ENCODE measurements at places on chromosomes 11 and 22.

DNA sequence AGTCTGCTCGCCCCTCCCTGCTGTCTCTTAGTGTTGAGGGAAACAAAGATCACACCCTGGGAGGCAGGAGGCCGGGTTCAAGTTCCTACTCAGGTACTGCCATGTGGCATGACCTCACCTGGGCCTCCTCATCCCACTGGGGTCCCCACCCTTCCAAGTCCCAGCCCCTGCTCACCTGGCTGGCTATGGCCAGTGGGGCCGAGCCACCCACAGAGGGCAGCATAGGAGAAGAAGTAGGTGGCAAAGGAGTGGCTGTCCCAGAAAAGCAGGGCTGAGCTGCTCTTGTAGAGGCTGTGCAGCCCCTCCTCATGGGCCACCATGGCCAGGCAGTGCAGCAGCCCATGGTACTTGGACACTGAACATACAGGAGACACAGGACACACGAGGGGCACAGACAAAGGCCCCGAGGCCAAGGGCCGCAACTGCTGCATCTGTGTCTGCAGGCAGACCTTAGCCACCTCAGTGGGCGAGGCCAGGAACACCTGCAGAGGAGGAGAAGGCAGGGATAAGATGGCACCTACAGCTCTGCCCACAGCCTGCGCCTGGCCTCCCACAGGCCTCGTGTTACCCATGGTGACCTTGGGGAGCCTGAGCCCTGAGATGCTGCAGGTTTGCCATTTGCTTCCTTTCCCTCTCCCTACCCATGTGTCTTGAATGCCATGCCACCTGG lies 50.6 kb upstream of the MPEG1 start:
- DNase-seq: peak; percentile 84

DNA sequence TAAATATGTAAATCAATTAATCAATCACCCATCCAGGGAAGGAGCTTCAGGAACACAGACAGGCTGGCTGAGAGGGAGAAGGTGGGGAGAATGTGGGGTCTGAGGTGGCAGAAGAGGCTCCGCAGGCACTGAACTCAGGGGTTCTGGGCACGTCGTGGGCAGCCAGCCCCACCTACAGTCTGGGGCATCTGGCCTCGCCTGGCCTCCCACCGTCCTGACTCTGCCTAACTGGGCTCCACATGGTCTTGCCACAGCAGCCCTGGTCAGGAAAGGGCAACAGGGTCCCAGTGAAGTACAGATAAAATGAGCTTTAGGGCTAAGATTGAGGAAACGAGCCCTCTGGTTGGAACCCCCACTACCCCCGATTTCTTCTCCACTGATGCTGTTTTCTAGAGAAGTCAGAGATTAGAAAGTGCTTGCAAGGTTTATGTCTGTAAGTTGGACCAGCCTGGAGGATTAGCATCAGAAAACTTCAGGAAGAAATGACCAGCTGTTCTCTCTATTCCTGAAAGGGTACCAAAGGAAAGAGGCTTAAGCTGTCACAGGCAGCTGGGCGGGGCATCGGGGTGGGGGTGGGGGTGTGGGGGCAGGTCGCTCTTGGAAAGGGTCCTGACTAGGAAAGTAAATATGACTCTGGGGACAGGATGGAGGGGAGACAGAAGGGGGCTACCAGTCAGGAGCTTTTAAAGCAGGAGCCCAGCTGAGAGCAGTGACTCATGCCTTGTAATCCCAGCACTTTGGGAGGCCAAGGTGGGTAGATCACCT lies 261.7 kb downstream of the BUD13 start:
- DNase-seq: no peak

DNA sequence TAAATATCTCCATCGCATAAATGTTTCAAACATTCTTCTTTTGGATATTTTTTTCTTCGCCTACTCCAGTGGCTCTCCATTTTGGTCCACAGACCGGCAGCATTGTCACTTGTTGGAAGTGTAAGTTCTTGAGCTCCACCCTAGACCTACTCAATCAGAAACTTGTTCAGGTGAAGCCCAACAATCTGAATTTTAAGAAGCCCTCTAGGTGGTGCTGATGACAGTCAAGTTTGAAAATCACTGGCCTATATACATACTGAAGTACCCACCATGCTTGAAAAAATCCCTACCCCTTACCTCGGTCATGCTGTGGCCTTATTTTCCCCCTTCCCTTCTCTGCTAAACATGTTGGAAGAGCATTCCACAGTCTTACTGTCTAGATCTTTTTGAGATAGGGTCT lies 10.2 kb upstream of the ACAT1 start:
- peak; percentile 66 for DNase-seq

DNA sequence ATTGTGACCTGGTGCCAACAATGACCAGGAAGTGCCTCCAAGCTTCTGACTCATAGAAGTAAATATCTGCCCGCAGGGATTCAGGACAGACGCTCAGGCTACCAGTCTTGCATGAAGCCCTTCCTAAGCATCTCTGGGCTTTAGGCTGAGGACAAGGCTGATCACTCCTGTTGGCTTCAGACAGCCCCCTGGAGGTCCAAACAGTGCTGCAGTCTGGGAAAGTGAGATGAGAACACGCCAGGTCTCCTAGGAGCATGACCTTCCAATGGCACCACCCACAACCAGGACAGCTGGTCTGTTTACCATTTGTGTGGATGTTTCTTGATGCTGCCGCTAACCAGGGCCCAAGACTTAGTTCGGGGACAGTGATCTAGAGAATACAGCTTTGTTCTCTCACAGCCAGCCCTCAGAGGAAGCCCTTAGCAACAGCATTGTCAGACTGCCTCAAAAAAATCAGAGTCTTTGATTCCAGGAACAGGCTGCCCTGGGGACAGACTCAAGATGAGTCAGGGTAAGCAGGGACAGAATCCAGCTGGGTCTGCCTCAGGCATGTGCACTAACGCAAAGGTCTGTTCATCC lies 111.2 kb downstream of the ZNF280B start:
- DNase-seq: no peak

GRCh38 chr11:17445240-17445795 lies 31.3 kb downstream of the ABCC8 start:
- DNase-seq: no peak
